ENCODE measurements at places on chromosomes 4 and X.

DNA sequence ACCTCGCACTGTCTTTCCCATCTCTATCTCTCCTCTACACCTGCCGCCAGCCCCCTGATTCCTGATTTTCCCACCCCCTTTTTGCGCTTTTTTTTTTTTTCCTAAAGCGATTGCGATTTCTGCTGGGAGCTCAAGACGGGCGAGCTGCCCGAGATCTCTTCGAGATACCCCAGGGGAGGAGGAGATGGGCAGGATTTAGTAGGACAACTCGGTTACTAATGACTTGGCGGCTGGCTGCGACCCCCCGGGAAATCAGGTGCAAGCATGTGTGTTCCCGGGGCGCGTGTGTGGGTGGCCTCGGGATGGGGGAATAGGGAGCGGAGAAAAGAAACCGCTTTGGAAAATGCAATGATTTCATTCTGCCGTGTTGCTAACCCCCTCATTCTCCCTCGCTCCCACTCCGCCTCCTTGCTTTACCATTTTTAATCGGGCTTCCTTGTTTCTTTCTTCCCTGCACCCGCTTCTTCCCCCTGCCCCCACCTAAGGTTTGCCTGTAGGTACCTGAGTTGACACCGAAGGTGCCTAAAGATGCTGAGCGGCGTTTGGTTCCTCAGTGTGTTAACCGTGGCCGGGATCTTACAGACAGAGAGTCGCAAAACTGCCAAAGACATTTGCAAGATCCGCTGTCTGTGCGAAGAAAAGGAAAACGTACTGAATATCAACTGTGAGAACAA, 4.4 kb downstream of the SLITRK2 start:
- no peak for DNase-seq

DNA sequence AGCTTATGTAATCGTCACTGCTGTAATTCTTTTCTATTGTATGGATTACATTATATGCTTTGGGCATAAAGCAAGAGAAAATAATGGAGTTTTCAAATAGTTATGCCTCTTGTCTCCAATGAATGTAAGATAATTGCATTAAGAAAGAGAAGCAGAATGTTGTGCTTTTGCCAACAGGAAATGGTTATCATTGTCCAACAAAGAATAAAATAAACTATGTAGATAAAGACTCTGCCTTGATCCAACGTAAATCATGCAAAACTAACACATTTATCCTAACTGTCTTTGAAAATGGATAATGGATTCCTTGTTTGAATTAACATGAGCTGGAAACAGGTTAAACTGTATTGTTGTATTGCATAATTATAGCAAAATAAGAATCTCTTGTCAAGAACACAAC, 1709.0 kb downstream of the PCDH7 start:
- no peak for DNase-seq

- DNase-seq = no peak
Measured at GRCh38 chr4:77310931-77311330, 153.9 kb downstream of the CCNG2 start.

- no peak for DNase-seq
Measured at GRCh38 chrX:85517994-85518718, 138.7 kb upstream of the POF1B start.

DNA sequence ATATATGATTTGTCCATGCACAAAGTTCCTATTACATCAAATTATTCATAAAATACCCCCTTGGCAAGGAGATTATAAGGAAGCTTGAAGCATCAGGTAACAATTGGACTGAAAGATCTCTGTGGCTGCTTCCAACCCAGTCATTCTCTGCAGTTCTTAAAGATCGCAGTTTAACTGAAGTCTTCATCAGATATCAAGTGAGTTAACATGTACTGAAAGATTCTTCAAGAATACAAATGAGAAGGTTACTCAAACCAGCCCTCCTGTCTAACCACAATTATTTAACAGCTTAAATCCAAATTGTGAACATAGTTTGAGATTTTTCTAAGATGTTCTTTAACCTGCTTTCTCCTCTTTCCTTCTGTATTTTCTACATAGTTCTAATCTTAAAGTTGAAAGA, 56.1 kb downstream of the SLC10A7 start:
- DNase-seq = no peak

- DNase-seq = no peak
Measured at GRCh38 chr4:7263166-7263565, 70.8 kb downstream of the SORCS2 start.

DNA sequence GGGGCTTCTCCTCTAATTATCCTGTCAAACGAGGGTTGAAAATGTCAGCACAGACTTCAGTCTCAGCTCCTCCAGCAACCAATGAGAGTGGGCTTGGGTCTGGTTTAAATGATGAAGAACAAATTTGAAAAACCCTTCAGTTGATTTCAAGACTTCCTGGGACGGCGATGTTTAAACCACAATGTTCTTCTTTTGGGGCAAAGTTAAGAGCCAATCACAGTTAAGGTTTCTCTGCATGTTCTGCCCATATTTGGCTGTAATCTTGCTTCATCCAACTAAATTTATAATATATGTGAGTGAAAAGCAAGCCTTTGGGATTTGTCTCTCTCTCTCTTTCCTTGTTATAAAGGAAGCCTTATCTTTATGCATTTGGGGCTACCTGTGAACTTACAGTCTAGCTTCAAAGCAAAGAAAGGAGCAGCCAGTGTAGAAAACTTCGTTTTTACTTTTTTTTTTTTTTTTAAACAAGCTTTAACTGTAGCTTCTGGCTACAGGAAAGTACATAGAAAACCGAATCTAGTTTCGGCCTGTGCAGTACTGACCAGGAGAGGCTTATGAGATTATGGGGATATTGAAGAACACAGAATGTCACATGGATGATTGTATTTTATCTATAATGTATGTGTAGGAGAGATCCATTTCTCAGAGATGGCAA, 46.8 kb upstream of the FAM9C start:
- DNase-seq = peak; percentile 23

- DNase-seq = no peak
Measured at GRCh38 chr4:144562019-144562705, 83.8 kb upstream of the HHIP start.

DNA sequence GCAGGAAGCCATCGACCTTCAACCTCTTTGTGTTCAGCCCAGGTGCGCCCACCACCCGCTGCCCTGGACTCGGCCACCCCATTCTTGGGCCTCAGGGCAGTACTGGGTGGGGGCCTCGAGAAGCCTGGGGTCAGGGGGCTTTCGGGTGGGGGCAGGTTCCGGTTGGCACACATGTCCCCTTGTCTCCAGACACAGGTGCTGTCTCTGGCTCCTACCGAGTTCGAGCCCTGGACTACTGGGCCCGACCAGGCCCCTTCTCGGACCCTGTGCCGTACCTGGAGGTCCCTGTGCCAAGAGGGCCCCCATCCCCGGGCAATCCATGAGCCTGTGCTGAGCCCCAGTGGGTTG, 7.4 kb upstream of the FGFRL1 start:
- no peak for DNase-seq

- DNase-seq = peak; percentile 57
Measured at GRCh38 chr4:1855333-1856070, 454 bp downstream of the LETM1 start.

DNA sequence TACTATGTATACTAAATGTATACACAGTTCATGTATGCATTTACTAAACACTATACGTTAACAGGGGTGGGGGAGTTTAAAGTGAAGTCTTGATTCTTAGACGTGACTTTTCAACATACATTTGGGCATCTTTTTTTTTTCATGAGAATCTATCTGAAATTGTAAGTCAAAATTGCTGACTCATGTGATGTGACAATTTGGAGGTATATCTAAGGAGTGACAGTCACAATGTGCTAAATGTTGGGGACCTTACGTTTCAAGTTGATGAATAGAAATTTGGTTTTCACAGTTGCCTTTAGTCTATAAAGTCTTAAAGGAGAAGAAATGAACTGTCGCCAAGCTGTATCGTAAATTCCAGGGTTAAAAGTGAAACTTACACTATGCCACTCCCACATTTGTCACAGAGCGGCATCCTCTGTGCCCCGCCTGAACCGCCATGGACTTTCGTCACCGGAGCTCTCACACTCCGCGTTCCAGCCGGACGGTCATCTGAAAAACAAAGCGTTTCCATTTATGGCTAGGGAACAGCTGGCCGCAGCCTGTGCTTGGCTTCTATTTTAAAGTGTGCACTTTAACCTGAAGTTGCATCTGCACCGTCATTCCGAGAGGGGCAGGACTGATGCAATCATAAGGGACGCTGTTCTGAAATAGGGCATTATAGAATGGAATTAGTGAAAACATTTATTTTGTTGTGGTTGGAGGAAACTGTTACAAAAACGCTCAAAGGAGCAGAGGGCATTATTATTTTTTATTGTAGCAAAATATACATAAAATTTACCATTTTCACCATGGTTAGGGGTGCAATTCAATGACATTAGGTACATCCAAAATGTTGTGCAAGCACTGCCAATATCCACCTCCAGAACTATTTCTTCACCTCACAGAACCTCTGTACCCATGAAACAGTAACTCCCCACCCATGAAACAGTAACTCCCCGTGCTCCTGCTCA, 30.9 kb downstream of the PDLIM3 start:
- no peak for DNase-seq

DNA sequence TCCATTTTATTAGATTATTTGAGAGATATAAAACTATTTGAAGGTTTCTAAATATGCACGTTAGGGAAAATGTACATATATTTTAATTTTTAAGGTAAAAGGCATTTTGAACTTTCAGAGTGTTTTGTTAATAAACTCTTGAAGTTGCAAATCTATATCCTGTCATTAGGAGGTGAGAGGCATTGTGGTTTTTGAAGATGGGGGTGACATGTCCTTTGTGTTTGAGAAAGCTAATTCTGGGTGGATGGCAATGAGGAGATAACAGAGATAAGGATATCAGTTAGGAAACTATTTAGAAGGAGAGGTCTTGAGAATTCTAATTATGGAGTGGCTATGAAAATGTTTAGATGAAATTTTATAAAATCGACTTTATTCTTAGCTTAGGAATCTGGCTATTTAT, 6.1 kb downstream of the STIM2 start:
- no peak for DNase-seq

GRCh38 chr4:168831585-168831918, 178.5 kb downstream of the CBR4 start:
- no peak for DNase-seq

DNA sequence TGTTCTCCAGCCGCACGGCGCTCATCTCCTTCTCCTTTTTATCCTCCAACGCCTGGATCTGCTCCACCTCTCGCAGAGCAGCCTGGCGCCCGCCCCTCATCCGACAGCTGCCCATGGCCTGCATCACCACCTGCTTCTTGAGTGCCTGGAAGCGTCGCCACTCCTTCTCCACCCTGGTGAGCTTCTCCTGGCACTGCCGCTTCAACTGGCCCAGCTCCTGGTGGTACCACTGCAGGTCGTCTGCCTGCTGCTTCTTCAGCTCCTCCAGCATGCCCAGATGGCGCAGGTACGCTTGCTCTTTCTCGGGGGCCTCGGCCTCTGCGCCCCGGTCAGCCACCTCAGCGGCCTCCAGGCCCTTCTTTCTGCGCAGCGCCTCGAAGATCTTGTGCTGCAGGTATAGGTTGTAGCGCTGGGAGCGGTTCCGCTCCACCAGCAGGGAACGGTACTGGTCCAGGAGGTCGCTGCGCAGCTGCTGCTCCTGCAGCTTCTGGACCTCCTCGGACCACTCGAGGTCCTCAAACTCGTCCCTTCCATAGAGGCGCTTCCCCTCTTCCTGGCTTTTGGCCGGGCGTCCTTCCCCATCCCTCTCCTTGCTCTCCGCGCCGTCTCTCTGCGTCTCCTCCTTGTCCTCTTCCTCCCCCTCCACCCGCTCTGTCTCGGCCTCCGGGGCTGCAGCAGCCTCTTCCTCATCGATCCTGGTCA, 1.2 kb upstream of the TADA2B start:
- no peak for DNase-seq

- no peak for DNase-seq
Measured at GRCh38 chr4:152678841-152679240, 956 bp downstream of the TMEM154 start.

DNA sequence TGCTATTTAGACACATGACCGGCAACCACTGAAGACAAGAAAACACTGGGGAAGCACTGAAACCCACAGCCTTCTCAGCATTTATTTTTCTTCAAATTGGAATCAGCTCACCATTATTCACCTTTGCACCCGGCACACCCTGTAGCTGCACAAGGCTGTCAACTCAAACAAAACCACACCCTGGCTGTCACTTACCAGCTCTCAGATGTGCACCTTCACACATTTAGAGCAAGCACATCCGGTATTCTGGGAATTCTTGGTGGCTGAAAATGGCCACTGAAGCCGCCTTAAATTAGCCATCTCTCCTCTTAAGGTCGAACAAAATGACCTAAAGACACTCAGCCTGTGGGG, 5.9 kb downstream of the ZFYVE28 start:
- peak; percentile 61 for DNase-seq

- DNase-seq = no peak
Measured at GRCh38 chr4:150363721-150364688, 217.9 kb upstream of the MAB21L2 start.

DNA sequence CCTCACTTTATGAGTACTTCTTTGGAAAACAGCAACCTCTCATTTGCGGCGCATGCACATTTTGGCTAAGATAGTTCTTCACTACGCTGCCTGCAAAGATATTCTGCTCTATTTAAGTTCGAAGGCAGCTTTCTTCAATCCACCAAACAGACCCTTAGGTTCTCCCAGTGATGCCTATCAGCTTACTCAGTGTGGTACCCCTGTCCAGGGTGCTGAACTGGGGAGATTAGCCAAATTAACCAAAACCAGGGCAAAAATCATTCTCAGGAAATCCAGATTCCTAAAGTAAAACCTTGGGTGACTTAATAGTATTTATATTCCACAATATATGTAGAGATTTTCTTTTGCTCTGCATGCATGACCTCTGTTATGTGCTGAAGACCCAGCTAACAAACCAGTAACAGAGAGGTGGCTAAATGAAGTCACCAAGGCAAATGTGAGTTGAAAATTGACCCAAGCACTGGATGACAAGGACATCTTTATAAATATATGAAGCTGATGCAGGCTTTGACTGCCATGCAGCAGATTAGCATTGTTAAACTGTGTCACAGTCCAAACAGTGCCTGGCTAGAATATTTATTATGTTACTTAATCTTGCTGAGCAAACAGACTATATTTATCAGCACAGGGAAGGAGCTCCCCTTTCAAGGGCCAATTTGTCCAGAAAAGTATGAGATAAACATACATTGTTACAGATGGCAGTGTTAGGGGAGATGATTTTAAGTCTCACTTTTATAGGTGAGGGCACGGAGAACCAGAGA, 418.2 kb downstream of the STIM2 start:
- no peak for DNase-seq

DNA sequence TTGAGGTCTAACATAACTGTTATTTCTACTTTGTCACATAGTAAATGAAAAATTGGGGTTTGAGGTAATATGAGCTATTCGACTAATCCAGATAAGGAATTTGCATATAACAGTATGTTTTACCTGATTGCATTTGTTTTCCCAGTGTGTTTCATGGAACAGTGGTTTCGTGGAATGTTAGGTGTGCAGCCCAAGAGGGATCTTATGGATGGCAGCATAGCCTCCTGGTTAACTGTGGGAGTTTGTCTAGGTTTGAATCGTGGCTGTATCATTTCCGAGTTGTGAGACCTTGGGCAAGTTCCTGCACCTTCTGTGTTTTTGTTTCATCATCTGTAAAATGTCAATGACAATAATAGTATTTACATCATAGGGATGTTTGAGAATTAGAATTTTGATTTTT, 7.9 kb downstream of the BMPR1B start:
- DNase-seq = no peak

- no peak for DNase-seq
Measured at GRCh38 chr4:73725985-73726384, 14.4 kb upstream of the CXCL8 start.
